Central memory CD8-positive, alpha-beta T cell (primary cell): ENCODE measurements at places on chromosomes 16 and 17.

GRCh38 chr16:700684-701584, 4.7 kb downstream of the FBXL16 start:
- DNase-seq = no peak

GRCh38 chr16:1527836-1528811, 5.3 kb upstream of the TMEM204 start:
- no peak for DNase-seq

GRCh38 chr17:81294512-81295030, 536 bp downstream of the SLC38A10 start:
- no peak for DNase-seq

- DNase-seq = no peak
Measured at GRCh38 chr16:65172356-65172755, 50.5 kb upstream of the CDH11 start.

GRCh38 chr17:5919089-5919488, 151.1 kb upstream of the WSCD1 start:
- no peak for DNase-seq

DNA sequence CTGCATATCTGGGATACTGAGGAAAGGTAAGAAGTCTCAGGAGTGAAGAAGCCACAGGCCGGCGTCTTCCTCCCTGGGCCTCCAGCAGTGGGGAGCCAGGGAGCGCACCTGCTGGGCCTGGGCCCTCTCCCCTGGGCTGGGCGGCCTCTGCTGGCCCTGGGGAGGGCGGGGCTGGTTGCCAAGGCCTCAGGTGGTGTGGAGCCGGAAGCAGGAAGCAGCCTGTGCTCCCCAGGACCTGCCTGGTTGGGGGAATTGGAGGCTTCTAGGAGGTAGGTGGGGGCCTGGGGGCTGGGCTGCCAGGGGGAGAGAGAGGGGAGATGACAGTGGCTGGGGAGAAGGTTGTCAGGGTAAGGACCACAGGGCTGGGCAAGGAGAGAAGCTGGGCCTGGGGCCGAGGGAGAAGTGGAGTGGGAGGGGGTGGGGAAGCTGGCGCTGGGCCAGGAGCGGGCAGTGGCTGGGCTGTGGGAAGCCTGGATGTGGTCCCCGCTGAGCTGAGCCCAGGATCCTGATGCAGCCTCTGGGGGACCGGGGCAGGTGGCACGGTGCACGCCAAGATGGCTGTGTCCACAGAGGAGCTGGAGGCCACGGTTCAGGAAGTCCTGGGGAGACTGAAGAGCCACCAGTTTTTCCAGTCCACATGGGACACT, at the start of gene SMIM22:
Gene SMIM22, plus strand, starts transcription at position 189 of the 647 bp plus-strand sequence. Its CDS starts 366 bp downstream, at position 555.
- DNase-seq = no peak

- no peak for DNase-seq
Measured at GRCh38 chr17:74601944-74602572, 10.0 kb upstream of the CD300LD start.

GRCh38 chr16:86022381-86022960, 123.5 kb downstream of the IRF8 start:
- no peak for DNase-seq

- DNase-seq = no peak
Measured at GRCh38 chr16:3541527-3542155, 35.6 kb downstream of the NLRC3 start.

DNA sequence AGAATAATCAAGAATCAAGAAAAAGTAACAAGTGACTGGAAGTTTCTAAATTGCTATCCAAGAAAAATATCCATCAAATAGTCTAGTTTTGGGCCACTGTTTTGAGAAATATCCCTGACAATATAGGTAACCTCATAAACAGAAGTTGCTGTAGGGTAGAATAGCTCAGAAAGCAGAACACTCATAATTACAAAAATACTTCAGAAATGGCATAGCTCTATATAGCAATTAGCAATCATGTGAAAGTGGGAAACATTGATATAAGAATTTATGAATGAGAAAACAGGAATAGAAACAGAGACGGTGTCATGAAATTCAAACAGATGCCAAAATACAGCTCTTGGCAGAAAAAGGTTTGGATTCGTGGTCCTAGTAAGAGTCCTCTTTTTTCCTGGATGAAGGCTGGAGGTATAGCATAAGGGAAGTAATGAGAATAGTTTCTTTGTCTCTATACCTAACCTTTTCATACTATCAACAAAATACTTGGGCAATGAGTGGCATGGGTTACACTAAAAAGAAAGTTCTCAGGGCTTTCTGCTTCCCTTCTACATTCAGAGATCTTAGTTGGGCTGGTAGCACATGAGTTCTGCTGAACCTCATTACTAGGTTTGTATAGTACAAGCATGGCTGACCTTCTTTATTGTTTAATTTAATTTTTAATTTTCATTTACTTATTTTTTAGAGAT, 33.5 kb downstream of the SPAG9 start:
- DNase-seq = no peak

DNA sequence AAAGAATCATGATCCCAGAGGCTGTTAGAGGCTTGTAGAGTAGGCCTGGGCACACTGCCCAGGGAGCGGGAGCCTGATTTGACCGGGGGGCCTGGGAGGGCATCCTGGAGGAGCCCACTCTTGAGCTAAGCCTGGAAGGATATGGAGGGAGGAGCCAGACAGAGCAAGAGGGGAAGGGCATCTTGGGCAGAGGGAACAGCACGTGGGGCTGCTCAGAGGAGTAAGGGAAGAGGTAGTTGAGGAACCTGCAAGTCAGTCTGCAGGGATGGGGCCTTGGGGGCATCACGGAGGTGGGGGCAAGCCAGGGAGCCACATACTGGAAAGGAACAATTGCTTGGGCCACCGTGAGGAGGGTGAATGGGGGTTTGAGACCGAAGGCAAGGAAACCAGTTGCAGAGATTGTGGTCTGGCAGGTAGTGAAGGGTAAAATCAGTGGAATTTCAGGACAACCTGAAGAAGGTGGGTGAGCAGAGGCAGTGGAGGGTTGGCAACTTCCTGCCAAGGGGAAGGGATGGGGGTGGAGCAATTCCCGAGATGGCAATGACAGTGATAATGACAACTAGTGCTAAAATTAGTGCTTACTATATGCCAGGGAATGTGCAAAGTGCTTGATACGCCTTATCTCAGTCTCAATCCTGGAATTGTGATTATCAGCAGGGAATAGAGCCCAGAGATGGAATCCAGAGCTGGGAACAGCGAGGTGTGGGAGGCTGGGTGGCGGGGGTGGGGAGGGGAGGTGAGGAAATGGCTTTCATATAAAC, 9.7 kb upstream of the RAI1 start:
- no peak for DNase-seq

DNA sequence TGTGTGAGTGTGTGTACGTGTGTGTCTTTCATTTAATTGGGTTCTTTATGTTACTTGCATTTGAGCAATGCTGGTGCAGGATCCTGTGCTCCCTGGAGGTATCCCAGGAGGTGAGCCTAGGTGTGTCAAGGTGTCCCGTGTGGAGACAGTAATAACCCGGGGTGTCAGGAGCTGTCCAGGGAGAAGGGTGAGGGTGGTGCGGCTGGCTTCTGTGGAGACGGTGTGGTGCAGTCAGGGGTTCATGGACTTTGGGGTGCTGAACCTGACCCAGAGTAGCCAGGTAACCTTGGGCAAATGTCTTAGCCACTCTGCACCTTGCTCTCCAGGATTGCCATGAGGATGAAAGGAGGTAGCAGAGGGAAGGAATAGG, 7.4 kb upstream of the ELAC2 start:
- no peak for DNase-seq

- DNase-seq = no peak
Measured at GRCh38 chr17:2704890-2705248, 6.7 kb downstream of the CLUH start.

DNA sequence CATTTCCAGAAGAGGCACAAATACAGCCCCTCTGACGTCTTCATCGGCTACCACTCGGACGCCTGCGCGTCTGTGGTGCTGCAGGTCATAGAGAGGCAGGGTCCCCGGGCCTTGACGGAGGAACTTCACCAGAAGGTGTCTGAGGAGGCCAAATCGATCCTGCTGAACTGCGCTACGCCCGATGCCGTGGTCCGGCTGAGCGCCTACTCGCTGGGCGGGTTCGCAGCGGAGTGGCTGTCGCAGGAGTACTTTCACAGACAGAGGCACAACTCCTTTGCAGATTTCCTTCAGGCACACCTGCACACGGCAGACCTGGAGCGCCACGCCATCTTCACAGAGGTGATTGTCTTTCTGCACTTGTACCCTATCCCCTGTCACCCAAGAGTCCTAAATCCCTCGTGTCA, 67.0 kb upstream of the ENDOV start:
- DNase-seq = no peak
